Right lobe of liver (tissue), 6 donors: ENCODE measurements at places on chromosomes 2 and 18.

DNA sequence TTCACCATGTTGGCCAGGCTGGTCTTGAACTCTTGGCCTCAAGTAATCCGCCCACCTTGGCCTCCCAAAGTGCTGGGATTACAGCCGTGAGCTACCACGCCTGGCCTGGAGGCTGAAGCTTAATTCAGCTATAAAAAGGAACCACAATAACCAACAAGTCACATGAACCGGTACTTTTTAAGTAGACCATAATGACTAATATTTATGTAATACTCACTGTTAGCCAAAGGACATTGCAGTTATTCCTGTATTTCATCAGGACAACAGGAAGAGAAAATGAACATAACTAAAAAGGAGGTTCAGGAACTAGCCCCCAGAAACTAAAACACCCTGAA, 49.0 kb upstream of the TMEM87B start:
- DNase-seq = no peak

DNA sequence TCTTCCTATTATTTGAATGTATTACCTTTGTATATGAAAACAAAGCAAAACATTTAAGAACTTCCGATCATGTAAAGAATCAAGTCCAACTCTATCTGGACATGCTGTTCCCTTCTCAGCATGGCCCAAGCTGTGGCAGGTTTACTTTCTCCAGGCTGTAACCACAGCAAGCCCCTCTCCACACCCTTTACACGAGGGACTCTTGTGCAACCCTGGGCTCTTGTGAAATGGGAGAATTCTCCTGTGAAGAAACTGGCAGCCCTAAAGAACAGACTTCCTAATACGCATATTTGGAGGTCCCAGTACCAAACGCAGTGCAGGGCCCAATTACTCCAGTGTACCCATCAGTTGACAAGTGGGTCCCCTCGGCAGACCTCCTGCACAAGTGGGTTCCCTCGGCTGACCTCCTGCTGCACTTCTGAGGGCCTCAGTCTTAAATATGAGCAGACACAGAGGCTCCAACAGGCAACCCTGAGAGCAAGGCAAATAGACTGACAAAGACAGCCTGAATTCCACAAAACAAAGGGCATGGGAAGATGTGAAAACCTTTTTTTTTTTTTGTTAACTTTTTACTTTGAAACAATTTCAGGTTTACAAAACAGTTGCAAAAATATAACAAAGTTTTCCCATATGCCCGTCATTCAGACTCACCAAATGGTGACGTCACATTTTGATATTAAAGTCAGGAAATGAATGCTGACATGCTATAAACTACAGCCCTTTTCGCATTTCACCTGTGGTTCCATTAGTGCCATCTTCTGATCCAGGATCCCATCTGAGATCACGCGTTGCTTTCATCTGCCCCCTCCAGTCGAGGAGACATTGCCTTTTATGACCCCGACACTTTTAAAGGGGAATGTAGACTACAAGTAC, 78.2 kb downstream of the FBXO15 start:
- no peak for DNase-seq

DNA sequence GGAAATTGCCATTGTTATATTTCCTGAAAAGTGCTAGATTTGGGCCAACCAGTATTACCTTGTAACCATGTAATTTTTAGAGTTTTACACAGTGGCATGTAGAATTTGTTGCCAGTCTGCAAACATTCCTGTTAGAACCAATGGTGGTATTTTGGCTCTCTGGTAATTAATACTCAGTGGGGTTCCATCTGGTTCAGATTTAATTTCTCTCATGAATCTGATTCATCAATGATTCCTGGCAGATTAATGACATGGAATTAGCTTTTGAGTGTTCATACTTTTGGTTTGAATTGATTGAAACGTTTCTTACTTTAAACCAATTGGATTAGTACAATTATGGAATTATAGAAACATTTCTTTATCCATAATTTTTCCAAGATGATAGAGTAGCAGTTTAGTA, 93.2 kb downstream of the MC4R start:
- no peak for DNase-seq

GRCh38 chr2:222393733-222394267, 30.5 kb upstream of the SGPP2 start:
- DNase-seq = no peak

DNA sequence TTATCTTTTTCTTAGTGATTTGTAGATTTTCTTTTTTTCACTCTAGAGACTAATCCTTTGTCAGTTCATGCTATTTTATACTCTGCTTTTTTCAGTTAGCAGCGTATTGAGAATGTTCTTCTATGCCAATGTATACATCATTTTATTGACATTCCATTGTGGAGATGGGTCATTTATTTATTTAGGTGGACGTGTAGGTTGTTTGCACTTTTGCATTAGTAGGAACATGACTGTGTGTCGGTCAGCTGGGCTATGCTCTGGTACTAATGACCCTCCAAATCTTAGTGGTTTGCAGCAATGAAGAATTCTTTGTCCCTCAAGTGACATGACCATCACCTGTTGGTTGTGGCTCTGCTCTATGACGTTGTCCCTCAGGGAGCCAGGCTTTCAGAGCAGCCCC, 33.6 kb downstream of the HPCAL1 start:
- DNase-seq = no peak

- DNase-seq = no peak
Measured at GRCh38 chr2:112621790-112622527, 23.8 kb upstream of the SLC20A1 start.

DNA sequence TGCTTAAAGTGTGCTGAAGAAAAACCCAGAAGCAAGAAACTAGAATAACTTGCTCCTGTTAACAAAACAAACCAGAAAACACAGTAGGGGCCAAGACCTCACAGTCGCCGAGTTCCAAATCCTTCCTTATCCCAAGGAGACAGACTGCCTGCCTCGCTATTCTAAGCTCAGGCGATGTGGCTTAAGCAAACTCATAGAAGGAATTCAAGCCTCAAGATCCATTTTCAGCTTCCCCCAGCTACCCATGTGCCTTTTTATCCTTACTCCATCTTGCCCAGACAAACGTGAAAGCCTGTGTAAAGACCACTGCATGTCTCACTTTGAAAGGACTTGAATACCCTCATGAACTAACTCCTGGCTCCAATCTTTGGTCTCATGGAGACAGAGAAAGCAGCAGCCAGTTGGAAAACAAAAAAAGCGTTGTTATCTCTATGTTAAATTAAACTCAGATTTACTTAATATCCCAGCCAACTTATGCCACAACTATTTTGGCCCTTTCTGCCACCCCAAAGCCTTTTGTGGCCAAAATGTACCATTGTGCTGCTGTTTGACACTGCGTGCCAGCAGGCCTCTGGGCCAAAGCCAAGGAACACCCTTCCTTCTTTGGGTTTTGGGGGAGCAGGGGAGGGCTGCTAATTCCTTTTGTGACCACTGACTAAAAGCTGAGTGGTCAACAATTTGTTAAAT, 123.2 kb upstream of the FZD5 start:
- no peak for DNase-seq

GRCh38 chr2:60548845-60549237, 4.6 kb downstream of the BCL11A start:
- DNase-seq = no peak

DNA sequence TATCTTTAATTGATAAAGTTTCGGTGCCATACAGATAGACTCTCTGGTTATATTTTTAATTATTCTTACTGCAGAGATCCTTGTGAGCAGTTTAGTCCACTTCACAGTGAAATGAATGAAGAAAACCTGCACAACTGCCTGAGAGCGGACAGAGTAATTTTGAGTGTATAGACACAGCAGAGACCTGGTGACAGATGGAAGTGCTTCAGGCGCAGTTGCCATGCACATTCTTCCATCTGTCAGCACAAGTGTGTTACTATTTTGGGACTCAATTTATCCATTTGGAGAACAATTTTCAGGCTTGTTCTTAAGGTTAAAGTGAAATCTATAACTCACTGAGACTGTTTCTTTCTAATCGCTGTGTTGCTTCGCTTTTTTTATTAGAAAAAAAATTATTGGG, 147.8 kb upstream of the SPHKAP start:
- no peak for DNase-seq

GRCh38 chr2:120914839-120915521, 179.3 kb downstream of the GLI2 start:
- peak; percentile 59 for DNase-seq

GRCh38 chr2:166750624-166751023, 137.7 kb upstream of the XIRP2 start:
- DNase-seq = no peak

DNA sequence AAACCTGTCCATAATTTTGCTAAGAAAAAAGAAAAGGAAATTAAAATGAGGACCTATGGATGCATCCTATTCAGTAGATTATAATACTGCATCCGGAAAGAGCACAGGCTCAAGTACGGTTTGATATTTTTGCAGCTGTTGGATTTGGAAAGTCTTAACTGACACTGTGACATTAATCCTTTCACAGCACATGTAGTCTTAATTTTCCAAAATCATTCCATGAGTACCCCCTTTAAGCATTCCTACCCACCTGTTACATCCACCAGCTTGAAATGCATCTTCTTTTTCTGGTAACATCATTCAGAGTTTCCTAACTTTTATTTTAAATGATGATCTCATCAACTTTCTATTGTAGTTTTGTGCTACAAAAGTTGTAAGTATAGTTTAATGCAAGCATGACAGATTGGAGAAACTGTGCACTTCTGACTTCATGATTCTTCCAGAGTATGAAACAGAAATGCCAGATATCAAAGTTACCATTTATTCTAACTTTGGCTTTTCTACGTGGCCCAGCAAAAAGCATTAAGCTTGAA, 113.5 kb downstream of the ESCO1 start:
- DNase-seq = no peak

DNA sequence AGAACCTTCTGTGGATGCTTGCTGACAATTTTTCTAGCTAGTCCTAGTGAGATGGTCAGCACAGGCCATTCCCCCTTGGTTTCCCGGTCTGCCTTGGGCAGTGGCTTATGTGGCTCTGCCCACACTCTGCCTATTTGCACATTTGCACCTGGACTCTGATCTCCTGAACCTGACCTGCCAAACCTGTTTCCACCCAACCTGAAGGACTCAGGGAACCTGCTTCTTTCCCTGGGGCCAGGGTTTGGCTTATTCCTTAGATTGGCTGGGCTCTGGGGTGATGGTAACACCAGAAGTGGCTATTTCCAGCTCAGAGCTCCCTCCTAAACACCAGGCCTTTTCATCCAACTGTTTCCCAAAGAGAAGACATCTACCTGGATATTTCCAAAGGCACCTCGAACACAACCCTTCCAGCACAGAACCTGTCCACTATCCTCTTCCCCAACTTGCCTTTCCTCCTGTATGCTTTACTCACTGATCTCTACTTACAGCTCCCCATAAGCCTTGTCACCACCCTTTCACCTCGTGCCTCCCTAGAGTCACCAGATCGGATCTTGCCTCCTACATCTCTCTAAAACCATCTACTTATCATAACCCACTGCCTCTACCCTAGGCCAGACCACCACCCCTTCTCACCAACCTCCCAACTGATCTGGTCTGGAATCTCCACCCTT, 5.8 kb upstream of the MTA3 start:
- peak; percentile 55 for DNase-seq

- DNase-seq = no peak
Measured at GRCh38 chr2:183029219-183029618, 9.0 kb downstream of the NCKAP1 start.

- no peak for DNase-seq
Measured at GRCh38 chr18:11809895-11810294, 41.3 kb upstream of the CHMP1B start.

- DNase-seq = no peak
Measured at GRCh38 chr2:119179991-119180390, 21.4 kb upstream of the C1QL2 start.

DNA sequence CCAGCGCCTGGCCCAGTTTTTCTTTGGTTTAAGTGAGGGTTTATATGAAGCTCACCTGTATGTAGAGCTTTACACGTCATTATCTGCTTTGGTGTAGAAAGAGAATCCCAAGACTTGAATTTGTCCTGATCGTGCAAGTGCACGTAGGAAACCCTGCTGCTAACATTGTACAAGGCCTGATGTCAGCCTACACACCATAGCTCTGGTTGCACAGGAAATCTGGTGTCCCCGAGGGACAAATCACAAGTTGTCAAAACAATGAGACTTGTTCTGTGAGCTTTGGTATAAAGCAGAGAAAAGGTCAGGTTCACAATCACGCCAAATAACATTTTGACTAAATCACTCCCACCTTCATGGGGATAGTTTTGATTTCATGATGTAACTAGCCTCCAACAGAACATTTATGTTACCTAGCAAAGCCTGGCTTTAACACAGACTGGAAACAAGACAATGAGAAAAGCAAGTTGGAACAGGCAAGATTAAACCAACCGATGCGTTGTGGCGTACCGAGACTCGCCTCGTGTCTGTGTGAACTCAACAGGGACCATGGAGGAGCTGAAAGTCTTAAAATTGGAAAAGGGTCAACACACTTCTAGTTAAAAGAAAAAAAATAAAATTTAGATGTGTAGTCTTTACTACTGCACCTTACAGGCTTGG, 41.4 kb downstream of the ZAP70 start:
- no peak for DNase-seq

- no peak for DNase-seq
Measured at GRCh38 chr2:72148003-72148836, 558 bp upstream of the CYP26B1 start.

DNA sequence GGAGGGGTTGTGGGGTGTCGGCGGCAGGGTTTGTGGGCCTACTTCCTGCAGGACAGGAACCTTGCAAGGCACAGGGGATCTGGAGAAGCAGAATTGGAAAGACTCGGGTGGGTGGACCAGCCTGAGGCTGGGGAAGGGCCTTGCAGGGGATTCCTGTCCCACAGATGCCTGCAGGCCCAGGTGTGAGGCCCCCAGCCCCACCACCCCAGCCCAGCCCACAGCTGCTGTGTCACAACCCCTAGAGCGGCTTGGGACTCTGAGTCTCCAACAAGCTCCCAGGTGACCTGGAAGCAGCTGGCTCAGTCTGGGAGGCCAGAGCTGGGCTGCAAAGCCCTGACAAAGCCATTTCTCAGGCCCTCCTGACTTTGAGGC, 93.1 kb downstream of the ZFP36L2 start:
- no peak for DNase-seq

GRCh38 chr2:43212931-43213330, 13.5 kb downstream of the ZFP36L2 start:
- peak; percentile 56 for DNase-seq

GRCh38 chr2:221747289-221747972, 175.3 kb upstream of the EPHA4 start:
- no peak for DNase-seq

- DNase-seq = no peak
Measured at GRCh38 chr18:57981308-57982028, 62.6 kb upstream of the NEDD4L start.

DNA sequence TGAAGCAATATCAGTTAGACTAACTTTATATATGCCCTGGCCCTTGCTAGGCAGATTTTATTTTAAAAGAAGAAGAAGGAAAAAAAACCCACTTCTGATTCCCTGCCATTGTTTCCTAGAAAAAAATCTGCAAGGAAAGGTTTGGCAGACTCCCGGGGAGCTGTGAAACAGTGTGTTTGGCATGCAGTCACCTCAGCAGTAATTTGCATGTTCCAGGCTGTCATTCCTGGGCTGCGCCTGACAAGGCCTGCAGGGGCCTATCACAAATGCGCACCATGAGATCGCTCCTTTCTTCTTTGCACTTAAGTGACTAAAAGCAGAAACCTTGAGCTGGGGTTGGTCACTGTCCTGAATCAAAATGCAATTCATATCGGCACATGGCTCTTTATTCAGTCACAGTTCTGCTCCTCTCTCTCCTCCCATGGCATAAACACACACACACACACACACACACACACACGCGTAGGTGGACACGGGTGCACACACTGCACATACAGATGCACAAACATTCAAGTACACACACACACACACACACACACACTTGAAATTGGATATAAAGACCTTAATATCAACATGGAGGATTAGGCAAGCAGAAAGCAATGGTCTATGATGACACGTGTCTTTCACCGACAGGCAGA, 172.8 kb downstream of the MYT1L start:
- DNase-seq = no peak

- DNase-seq = no peak
Measured at GRCh38 chr2:113221846-113222245, 48.1 kb downstream of the PSD4 start.
